RPMI8226 (cell line): ENCODE measurements at places on chromosomes 13 and 19.

GRCh38 chr19:44050740-44051649 is 841 bp upstream of the ZNF223 start:
- DNase-seq, result no peak

DNA sequence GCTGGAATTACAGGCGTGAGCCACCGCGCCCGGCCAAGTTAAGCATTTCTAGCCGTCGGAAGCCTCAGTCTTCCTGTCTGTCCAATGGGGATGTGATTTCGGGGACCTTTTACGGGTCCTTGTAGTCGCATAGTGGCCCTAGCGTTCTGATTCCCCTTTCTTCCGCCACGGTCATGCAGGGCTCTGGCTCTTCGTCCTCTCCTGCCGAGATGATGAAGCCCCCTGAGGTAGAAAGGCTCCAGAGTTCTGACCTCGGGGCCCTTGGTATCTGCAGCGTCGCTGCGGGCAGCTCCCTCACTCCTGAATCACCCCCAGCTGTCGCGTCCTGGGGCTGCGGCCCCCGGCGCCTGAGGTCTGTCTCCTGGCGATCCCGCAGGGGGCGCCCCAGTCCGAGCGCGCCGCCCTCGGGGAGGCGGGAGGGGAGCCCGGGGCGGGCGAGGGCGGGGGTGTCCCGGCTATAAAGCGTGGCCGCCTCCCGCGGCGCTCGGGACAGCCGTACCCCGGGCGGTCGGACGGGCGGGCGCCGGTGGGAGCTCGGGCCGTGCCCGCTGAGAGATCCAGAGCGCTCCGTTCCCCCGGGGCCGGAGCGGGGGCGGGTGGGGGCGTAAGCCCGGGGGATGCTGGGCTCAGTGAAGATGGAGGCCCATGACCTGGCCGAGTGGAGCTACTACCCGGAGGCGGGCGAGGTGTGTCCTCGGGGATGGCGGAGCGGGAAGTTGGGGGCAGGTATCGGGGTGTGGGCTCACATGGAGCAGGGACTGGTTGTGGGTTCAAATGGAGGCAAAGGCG is at the start of gene FOXA3:
Gene FOXA3 (plus strand): TSS at position 487 of the 789 bp plus-strand sequence. CDS start 131 bp downstream, at position 618.
- DNase-seq, result peak; percentile 69

DNA sequence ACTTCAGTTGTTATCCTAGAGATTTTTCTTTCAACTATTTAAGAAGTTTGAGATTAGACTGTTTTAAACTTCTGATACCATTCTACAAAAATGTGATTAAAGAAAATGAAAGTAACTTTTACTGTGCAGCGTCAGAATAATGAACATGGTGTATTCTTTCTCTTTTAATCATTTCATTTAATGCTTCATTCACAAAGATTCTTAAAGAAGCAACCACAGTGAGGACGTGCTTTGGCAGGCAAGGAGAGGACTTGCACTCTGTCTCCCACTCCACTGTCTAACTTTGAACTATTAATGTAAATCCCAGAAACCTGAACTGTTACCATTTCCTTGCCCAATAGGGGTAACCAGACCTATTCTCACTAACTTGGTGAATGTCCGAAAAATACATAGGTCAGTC is 137.0 kb downstream of the KCNRG start:
- peak; percentile 7 for DNase-seq

DNA sequence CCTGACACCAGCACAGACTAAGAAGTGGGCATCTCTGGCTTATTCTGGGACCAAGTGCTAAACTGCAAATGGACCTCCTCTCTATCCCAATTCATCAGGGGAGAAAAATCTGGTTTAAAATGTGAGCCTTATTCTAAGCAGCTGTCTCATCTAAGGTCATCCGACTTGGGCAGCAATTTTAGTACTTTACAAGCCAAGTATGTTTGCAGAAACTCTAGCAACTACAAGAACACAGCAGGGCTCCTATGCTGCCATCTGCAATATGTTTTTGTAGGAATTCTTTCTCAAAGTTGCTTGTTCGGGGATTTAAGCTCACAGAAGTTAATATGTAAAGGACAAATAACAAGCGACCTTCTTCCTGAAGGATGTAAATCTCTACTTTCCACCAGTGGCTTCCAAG is 113.1 kb downstream of the FOXO1 start:
- DNase-seq, result no peak

DNA sequence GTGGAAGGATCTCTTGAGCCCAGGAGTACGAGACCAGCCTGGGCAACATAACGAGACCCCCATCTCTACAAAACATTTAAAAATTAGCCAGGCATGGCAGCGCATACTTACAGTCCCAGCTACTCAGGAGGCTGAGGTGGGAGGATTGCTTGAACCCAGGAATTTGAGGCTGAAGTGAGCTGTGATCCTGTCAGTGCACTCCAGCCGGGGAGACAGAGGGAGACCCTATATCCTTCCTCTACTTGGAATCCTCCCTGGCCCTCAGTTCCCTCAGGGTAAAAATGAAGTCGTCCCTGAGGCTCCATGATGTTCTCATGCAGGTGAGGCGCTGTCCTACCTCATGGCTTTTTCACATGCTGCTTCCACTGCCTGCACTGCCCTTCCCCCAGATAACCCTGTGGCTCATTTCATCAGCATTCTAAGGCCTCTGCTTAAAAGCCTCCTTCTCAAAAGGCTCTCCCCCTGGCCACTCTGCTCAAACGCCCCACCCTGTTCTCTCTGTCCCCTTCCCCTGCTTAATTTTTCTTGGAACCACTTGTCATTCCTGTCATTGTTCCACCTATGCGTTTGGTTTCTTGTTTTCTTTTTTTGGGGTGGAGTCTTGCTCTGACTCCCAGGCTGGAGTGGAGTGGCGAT is 19.2 kb downstream of the DNM2 start:
- no peak for DNase-seq
